CD4-positive, CD25-positive, alpha-beta regulatory T cell (primary cell): ENCODE measurements at places on chromosomes 1 and 21. TPM values are rescaled to one million over a fixed set of nuclear protein-coding genes. Genes with fewer than 3 reads are reported as not detected.

DNA sequence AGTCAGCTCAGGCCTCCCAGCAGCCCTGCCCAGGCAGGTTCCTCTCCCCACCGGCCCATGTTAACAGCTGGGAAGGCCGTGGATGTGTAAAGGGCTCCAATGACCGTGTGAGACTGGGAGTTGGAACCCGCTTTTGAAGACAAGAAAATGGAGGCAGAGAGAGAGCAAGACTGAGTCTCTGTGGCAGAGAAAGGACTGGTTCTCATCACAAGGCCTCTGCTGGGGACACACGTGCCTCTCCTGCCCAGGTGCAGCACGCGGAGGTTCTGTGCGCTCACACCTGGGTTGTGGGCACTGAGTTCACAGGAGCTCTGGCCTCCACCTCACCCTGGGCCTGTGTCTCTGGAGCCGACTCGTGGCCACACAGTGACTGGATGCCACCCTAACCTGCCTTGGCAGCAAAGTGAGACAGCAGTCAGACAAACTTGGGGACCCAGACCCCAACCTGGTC, 27.0 kb downstream of the RUNX3 start:
- no peaks in the 10 kb centered on the region for H3K27me3 ChIP-seq
- peaks cover 8% of the 10 kb centered on the region for H3K4me1 ChIP-seq
- H3K4me3 ChIP-seq: no peak overlapping the region

The KCTD3 gene
- polyA plus RNA-seq: 0.22 TPM

DNA sequence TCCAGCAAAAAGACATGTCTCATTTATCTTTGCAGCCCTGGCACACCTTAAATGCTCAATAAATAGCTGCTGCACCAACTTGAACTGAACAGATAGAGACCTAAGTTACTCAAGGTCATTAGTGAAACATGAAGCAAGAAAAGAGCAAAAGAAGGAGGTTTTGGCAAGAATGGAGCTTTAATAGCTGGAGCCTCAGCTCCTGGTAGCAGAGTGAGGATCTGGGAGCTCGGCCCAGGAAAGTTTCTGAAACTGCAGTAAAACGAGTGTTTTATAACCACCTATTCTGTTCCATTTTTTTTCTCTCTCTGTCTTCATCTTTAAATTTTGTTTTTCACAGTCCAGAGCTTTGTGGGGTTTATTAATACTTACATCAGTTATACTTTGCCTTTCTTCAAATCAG, 207.5 kb downstream of the SETD4 start:
- no peak for DNase-seq
- H3K36me3 ChIP-seq: no peaks in the 10 kb centered on the region
- H3K4me1 ChIP-seq: no peaks in the 10 kb centered on the region
- H3K27ac ChIP-seq: no peak overlapping the region

DNA sequence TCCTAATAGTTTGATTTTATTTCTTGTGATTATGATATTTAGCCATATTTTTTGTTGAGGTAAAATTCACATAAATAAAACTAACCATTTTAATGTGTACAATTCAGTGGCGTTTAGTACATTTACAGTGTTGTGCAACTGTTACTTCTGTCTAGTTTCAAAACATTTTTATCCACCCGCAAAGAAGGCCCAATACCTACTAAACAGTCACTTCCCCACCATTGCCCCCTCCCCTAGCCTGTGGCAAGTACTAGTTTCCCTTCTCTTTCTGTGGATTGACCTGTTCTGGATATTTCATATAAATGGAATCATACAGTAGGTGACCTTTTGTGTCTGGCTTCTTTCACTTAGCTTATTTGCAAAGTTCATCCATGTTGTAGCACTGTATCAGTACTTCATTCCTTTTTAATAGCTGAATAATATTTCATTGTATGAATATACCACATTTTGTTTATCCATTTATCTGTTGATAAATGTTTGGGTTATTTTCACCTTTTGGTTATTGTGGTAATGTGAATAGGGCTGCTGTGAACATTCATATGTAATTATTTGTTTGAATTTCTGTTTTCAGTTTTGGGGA, 4.1 kb downstream of the FLVCR1 start:
- H3K4me1 ChIP-seq: peaks cover 29% of the 10 kb centered on the region
- H3K27ac ChIP-seq: no peak overlapping the region
- H3K36me3 ChIP-seq: peaks cover 4% of the 10 kb centered on the region
- no peak for DNase-seq
- H3K4me3 ChIP-seq: no peak overlapping the region

GRCh38 chr1:72051538-72051937, 230.8 kb downstream of the NEGR1 start:
- no peaks in the 10 kb centered on the region for H3K4me1 ChIP-seq
- no peak overlapping the region for H3K4me3 ChIP-seq
- DNase-seq: no peak
- H3K27me3 ChIP-seq: no peaks in the 10 kb centered on the region

- H3K4me3 ChIP-seq: no peak overlapping the region
- no peak overlapping the region for H3K27ac ChIP-seq
- no peaks in the 10 kb centered on the region for H3K36me3 ChIP-seq
- no peaks in the 10 kb centered on the region for H3K27me3 ChIP-seq
- H3K4me1 ChIP-seq: no peaks in the 10 kb centered on the region
- DNase-seq: no peak
These were observed 112.1 kb upstream of the C1orf87 start for GRCh38 chr1:60185684-60186083.

The FAM72D gene
- not detected for polyA plus RNA-seq

DNA sequence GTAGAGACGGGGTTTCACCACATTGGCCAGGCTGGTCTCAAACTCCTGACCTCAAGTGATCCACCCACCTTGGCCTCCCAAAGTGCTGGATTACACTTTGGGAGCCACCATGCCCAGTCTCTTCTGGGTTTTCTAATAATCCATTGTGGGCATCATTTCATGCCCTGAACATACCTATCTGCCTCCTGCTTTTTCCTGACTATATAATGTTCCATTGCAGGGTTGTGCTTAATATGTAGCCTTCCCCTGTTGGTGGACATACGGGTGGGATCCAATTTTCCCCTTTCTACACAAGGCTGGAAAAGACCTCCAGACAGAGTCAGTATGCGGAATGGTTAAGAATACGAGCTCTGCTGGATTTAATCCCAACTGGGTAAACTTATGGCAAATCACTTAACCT, 3.5 kb upstream of the ZNF683 start:
- no peaks in the 10 kb centered on the region for H3K27me3 ChIP-seq
- H3K36me3 ChIP-seq: no peaks in the 10 kb centered on the region

The HEYL gene
- polyA plus RNA-seq: not detected

The IL23R gene
- 0.35 TPM for polyA plus RNA-seq

The WNT3A gene
- not detected for polyA plus RNA-seq

DNA sequence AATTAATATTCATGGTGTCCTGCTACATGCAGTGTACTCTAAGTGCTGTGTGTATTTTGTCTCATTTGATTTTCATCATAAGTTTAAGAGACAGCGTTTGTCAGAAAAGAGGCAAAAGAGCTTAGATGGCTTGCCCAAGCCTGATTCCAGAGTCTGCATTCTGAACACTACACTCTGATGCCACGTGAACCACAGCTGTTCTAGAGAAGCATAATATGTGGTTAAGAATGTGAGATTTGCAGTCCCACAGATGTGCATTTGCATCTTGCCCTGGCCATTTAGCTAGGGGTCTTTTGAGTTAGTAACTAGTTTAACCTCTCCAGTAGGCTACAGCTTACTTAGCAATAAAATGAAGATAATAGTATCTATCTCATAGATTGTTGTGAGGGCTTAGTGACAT, 9.2 kb upstream of the GADD45A start:
- no peak overlapping the region for H3K4me3 ChIP-seq
- peaks cover 7% of the 10 kb centered on the region for H3K27me3 ChIP-seq
- H3K36me3 ChIP-seq: no peaks in the 10 kb centered on the region
- no peak overlapping the region for H3K27ac ChIP-seq
- no peak for DNase-seq

- no peak overlapping the region for H3K27ac ChIP-seq
- H3K4me3 ChIP-seq: no peak overlapping the region
- no peaks in the 10 kb centered on the region for H3K4me1 ChIP-seq
These were observed 165.4 kb upstream of the C8B start for GRCh38 chr1:57131257-57131656.

The THEM4 gene
- polyA plus RNA-seq: 146 TPM

The TTC22 gene
- polyA plus RNA-seq: 4.9 TPM

GRCh38 chr21:18620436-18620835, 216.9 kb upstream of the TMPRSS15 start:
- no peaks in the 10 kb centered on the region for H3K36me3 ChIP-seq
- no peak overlapping the region for H3K27ac ChIP-seq
- no peak overlapping the region for H3K4me3 ChIP-seq
- H3K27me3 ChIP-seq: no peaks in the 10 kb centered on the region
- H3K4me1 ChIP-seq: no peaks in the 10 kb centered on the region

DNA sequence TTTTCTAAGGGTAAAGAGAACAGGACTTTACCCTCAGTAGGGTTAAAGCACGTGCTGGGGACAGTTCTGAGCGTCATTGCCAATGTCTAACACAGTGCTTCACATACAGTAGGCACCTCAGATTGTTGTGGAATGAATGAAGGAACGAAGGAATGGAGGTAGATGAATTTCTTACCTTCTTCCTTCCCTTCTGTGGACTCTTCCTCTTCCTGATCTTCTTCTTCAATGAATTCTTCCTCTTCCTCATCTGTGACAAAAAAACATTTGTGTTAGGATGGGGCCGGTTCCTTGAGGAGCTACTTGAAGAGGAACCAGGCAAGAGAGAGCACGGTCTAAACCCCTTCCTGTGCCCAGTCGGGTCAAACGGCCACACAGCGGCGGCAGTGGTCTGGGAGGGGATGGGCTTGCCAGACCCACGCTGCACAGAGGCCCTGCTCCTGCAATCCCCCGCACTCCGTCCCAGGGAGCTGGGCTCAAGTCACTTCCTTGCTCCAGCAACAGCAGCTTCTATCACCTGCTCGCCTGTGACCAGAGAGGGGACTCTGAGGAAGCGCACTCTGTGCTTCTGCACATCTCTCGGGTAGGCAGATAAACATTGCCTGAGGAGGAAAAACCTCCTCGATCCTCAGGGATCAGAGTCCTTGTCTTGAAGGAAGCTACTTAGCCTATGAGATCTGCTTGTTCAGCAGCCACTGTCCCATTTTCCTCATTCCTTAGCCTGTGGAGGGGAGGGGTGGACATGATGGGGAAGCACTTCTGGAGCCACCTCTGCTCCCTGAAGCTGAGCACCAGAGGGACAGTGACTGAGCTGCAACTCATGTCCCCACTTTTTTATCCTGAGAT, 8.0 kb upstream of the SLC30A2 start:
- H3K27me3 ChIP-seq: peaks cover 2% of the 10 kb centered on the region
- no peak for DNase-seq
- no peak overlapping the region for H3K4me3 ChIP-seq
- H3K4me1 ChIP-seq: no peaks in the 10 kb centered on the region

GRCh38 chr1:204709960-204710912, 24.7 kb upstream of the LRRN2 start:
- no peaks in the 10 kb centered on the region for H3K36me3 ChIP-seq
- peaks cover 14% of the 10 kb centered on the region for H3K27me3 ChIP-seq
- no peak for DNase-seq

The UMODL1 gene
- 0.10 TPM for polyA plus RNA-seq
